ENCODE measurements at places on chromosomes 12 and 14.

DNA sequence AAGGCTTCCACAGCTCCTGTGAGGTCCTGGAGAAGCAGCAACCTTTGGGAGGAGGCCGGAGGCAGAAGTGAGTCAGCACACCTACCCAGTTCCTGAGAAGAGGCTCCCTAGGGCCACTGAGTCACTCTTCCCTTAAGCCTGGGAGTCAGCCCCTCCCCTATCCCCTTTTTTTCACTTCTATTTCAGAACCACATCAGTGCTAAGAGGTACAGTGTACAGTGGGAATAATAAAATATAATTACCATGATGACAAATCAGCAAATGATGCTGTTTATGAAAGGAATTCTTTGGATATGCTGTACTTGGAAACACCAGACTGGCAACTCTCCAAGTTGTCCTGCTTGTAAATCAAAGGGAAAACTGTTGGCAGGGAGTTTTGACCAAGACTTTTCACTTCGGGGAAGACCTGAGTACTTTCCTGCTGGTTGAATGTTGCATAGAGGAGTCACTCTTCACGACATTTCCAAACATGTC lies 7.8 kb upstream of the TBPL2 start:
- DNase-seq: no peak

DNA sequence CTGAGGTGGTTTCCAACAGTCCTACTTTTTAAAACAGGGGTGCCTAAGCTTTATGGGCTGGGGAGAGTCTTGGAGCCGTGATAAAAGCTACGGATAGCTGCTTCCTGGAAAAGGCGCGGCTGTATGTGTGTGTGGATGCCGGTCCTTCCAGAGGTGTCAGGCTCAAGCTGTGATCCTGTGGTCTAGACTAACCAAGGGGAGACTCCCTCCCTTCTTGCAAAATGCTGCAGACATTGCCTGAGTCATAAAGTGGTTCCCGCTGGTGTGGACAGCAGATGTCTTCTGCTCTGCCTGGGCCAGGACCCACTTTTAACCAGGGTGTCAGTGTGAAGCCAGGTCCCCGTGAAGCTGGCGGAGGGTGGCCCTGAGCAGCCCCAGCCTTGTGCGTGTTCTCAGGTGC lies 37.8 kb downstream of the CCDC92 start:
- DNase-seq: no peak

DNA sequence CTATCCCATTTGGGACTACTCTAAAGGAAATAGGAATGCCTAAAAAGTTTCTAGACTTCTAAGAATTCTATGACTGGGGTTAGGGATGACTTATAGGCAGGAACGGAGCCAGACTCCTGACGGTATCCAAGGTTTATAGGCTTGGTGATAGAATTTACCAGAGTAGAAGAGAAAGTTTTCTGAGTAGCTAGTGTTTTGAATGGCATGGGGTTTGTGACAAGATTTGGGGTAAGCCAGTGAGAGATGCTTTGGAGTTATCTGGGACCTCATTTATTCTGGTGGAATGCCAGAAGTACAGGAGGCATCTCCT lies 444.6 kb downstream of the RAD51B start:
- DNase-seq: no peak

DNA sequence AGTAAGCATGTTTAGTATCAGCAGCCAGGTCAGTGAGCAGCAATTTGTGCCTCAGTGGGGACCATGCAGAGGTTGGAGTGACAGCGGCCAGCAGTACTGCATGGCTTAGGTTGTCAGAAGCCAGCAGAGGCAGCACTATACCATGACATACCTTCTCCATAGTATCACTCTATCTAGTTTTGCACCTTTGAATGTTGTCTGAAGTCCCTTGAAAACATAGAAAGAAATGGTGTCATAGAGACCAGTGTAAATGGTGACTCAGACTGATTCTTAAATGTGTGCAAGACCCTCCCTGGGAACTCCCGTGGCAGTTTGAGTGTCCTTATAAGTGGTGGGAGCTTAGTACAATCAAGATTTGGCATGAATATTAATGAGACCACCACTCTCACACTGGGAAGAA lies 124.4 kb downstream of the SLC38A1 start:
- no peak for DNase-seq

Measured in hematopoietic multipotent progenitor cell treated with erythropoietin and hydrocortisone succinate and interleukin-3 and kit ligand, for 17 days (in vitro differentiated cells).